ENCODE measurements at places on chromosomes 2 and 18.

- no peak for DNase-seq
These were observed 180.6 kb downstream of the MC4R start for GRCh38 chr18:60191926-60192325.

GRCh38 chr2:220891405-220891804 lies 680.7 kb downstream of the EPHA4 start:
- no peak for DNase-seq

- DNase-seq: no peak
These were observed 14.0 kb downstream of the FHL2 start for GRCh38 chr2:105384861-105385260.

GRCh38 chr2:58479535-58480140 lies 238.5 kb upstream of the FANCL start:
- DNase-seq: no peak

- peak; percentile 11 for DNase-seq
These were observed 491 bp downstream of the L3MBTL4 start for GRCh38 chr18:6414118-6414722.

DNA sequence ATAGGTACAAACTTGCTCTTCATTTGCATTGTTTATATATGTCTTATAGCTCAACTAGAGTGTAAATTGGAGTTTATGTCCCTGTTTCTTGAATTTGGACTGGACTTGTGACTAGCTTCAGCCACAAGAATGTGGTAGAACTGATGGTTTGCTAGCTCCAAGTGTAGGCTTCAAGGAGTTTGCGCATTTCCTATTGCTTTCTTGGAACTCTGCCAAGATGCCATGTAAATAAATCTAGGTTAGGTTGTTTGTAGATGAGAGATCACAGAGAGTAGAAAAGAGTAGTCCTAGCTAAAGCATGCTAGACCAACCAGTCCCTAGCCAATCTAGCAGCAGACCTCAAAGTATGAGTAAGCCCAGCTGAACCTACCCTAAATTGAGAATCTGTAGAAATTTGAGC lies 183.0 kb upstream of the CYP26B1 start:
- DNase-seq: no peak

GRCh38 chr2:84939426-84940087 lies 31.4 kb upstream of the KCMF1 start:
- peak; percentile 56 for DNase-seq

GRCh38 chr2:230069402-230069801 lies 678 bp upstream of the SLC16A14 start:
- no peak for DNase-seq

DNA sequence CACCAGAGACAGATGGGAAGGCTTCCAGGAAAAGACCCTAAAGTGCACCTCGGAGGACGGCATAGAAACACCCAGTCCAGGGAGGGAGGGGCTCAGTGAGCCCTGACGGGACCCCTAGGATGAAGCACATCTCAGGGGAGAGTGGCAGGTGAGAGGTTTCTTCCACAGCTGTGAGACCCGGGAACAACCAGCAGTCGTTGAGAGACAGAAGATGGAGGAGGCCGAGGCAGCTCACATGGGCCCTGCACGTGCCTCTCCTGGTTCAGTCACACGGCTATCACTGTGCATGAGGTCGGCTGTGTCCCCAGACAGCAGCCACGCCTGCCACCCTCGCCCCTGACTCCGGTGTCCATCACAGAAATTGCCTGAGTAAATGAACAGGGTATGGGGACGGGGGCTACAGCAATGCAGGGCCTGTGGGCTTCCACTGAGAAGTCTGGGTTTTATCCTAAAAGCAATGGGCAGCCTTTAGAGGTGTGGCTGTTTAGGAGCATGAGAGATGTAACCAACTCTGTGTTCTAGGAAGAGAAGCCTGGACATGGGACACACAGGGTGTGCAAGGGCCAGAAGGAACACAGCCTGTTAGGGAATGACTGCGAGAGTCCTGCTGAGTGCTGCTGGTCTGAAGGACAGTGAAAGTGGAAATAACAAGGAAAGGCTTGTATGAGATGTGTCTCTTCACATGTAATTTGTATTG lies 102.0 kb downstream of the TMEM18 start:
- DNase-seq: no peak

GRCh38 chr2:237616373-237616733 lies 11.0 kb upstream of the LRRFIP1 start:
- no peak for DNase-seq

DNA sequence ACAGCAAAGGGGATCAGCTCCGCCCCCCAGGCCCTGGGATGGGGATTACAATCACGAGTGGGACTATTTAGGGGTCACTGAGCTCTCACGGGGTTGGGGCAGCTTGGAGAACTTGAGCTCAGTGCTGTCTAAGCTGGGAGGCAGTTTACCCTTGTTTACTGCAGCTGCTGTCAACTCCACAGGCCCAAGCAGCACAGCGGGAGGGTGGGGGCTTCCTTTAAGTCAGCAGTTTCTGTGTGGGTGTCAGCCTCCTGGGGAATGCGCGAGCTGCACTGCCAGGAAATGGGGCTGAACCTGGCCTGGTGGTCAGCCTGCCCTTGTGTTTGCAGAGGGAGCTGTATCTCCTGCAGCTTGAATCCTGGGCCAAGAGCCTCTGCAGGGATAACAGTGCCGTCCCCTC lies 29.8 kb downstream of the TOGARAM2 start:
- DNase-seq: no peak

GRCh38 chr2:17557596-17557995 lies 17.1 kb downstream of the VSNL1 start:
- DNase-seq: no peak

- no peak for DNase-seq
These were observed 60.0 kb upstream of the DTNA start for GRCh38 chr18:34650121-34650545.

DNA sequence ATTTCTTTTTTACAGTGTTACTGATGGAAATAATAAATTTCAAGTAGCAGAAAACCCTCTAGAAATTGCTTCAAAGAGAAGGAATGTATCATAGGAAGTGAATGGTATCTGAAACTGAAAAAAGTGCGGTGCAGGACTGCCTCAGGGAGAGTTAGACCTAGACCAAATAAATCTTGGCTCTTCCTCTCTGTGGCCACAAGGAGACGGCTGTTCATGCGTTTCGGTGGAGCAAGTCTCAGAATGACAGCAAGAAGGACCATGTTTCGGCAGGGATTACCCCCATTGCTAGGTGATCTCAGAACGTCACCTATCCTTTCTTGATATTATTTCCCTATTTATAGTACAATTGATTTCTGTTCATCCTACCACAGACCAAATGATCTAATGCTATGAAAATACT lies 522.3 kb downstream of the SOX11 start:
- DNase-seq: no peak

GRCh38 chr2:226898121-226898520 lies 62.3 kb downstream of the RHBDD1 start:
- no peak for DNase-seq

- DNase-seq: no peak
These were observed 36.0 kb upstream of the EVA1A start for GRCh38 chr2:75596784-75597183.
